Kidney (tissue), 22 donors: ENCODE measurements at places on chromosomes 4 and X.

DNA sequence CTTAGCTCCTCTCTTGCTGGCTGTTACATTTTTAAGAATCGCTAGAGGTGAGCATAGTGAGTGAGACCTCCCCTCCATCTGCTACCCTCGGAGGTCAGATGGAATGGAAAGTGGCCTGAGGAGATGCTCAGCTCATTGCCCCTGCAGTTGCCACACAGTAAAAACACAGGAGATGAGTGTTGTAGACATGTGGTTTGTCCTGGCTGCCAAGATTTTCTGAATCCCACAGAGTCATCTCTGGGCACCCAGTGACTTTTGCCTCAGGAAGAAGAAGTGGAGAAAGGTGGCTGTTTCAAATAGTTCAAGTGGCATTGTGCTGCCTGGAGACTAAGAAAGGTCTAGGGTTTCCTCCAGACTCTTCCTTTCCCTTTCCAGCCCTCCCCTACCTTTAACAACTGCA, 271.0 kb downstream of the STK32B start:
- no peak for DNase-seq

GRCh38 chr4:110904435-110905065, 281.7 kb upstream of the PITX2 start:
- no peak for DNase-seq

DNA sequence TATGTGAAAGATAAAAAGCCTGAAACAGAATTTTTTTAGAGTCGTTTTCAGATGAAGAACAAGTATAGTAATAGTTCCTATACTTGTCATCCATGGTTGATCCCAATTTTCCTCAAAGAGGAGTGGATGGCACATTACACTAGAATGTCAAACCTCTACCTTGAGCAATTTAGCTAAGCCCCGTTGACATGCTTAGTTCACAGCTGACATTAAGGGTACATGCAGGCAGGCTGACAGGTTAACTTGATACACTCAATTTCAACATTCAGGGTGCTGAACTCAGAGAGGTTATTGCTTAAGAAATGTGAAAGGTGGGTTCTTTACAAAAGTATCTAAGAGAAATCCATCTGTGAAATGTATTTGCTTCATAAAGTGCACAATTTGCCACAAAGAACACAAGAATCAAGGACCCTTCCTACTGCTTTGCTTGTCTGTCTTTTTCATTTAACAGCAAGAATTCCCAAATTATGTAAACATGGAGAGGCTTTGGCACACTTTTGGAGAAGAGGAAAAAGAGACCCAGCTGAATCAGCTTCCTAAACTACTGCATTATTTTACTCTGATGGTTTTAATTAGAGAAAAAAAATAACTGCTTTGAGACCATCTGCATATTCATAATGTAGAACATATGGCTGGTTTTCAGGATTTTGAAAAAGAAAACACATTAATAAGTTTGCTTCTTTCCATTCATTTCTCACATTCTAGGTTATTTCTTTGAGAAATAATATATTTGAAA, 122.5 kb upstream of the DDIT4L start:
- DNase-seq: no peak

DNA sequence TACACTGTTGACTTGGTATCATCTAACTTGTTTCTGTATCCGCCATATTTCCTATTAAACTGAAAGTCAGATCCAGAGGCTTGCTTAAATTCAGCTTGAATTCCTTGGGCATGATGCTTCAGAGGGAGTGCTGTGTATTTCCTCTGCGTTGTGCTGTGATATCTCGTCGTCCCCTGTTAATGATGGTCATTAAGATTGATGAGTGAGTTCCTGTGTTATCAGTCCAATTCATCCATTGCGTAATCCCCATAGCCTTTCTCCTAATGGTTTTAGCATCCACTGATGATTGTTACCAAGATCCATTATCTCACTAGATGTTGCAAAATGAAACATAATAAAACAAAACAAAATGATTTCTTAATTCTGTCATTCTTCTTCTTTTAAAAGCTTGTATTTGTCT, 31.3 kb upstream of the CHM start:
- no peak for DNase-seq

GRCh38 chr4:1376841-1377605, 29.2 kb downstream of the NKX1-1 start:
- DNase-seq: peak; percentile 27

- DNase-seq: no peak
Observed at GRCh38 chrX:1535241-1536041, 1.5 kb downstream of the P2RY8 start.

DNA sequence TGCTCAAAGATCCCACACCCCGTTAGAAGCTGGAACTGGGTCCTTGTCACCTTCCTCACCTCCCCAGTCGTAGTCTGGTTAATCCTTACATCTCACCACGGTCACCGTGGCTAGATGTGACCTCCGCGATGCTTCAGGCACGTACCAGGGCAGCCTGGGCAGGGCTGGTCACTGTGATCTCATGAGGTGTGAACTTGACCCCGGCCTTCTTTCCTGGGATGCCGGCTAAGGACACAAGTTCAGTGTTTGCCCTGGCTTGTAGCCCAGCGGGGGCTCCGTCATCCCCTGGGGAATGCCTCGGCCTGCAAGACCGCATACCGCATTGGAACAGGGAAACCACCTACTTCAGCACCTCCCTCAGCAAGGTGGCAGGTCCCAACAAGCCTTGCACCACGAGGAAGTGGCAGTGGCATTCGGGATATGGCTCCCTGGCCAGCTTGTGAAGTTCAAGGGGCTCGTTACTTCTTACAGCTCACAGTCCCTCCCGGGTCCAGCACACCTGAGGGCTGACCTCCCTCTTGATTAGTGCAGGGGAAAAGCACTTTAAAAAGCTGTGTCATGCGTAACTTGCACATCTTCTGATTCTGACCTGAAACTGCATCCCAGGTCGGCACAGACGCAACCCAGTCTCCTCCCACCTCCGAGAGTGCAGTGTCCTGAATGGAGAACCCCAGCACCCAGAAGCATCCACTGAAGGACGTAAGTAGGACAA, 25.9 kb downstream of the NOP14 start:
- no peak for DNase-seq

DNA sequence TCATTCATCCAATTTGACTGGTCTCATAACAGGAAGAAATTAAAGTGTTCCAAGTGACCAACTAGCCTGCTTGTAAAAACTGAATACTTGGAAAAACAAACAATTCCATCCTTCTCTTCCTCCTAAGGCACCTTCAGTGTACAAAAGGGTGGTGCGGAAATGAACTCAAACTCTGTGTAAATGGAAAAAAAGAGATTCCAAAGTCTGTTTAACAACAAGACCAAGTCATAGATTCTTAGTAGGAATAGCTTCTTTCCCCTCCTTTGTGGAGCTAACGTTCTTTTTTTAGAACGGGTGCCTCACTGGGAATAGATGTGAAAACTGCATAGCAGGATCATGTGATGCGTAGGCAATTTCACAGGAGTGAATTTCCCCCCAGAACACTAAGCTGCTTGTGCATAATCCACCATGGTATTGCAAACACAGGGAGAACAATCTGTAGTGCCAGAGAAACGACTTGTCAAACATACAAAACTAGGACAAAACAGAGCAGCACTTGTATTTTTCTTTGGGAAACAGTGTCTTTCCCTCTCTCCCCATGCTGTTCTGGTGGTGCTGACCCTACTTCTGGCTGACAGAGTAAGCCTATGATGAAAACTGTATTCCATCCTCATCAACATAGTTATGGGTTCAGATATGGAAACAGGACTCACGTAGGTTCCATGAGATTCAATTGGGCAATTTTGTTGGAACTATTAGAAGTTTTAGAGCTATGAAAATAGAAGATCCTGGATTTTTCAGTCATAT, 13.2 kb upstream of the SOD3 start:
- DNase-seq: no peak

DNA sequence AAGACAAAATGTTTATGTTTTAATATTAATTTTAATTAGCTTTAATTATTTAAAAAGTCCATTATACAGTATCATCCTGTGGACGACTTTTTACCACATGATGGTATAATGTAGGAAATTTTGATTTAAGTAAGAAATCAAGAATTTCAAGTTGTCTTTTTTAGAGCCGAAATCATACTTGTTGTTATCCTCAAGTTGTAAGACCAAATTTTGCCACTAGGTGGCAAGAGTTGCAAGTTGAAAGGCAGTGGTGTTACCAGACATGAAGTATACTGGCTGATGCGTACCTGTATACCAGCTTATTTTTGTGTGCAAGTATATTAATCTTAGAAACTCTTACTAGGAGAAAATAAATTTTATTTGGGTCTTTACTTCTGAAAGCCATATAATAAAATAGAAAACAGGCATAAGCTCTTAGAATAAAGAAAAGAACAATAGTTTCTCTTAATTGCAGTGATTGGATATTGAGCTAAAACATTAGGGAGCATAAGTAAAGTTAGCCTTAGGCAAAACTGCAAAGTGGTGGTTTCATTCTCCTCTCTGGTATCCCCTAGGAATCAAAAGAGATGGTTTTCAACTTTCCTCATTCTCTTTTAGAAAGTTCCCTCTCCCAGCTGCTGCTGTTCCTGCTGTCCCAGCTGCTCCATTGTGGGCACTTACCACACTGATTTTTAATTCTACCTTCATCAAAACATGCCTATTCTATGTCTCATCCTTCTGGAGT, 118.0 kb upstream of the WDFY3 start:
- DNase-seq: no peak

GRCh38 chr4:53924333-53925049, 139.9 kb downstream of the CHIC2 start:
- DNase-seq: no peak

DNA sequence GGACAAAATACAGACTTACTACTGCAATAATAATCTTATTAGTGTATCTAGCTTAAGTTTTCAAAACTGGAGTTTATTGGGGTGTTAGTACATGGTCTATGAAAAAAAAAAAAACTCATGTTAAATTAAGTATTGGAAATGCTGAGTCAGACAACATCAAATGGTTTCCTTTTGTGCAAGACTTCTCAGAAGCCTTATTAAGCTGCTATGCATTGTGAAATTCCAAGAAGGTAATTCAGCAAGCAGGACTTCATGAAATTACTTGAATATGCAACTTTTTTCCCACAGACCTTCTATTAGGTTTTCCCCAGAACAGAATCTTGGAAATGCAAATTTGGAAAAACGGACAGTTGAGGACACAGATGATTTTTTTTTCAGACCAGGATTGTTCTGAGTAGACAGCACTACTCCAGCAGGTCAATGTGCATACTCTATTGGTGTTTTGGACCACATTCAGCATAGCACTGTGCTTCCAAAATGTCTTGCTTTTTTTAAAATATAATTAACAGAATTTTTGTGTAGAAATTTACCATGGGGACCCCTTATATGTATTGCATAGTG, 568.8 kb upstream of the TENM3 start:
- DNase-seq: no peak

DNA sequence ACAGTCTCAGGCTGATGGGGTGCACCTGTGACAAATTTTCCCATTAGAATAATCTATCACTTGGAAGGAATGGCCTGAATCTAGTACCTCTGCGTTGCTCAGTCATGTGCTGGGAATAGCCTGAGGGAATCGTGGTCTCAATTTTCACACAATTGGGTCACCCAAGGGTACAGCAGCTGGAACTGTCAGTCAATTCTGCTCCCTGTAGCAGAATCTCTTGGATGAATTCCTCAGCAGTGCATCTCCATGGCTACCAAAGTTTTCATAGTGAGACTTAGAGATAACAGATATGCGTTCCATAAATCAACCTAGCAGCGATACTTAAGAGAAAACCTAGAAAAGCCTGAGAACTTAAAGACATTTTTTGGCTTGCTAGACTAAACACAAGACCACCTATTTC, 288.7 kb upstream of the CTSO start:
- peak; percentile 12 for DNase-seq

DNA sequence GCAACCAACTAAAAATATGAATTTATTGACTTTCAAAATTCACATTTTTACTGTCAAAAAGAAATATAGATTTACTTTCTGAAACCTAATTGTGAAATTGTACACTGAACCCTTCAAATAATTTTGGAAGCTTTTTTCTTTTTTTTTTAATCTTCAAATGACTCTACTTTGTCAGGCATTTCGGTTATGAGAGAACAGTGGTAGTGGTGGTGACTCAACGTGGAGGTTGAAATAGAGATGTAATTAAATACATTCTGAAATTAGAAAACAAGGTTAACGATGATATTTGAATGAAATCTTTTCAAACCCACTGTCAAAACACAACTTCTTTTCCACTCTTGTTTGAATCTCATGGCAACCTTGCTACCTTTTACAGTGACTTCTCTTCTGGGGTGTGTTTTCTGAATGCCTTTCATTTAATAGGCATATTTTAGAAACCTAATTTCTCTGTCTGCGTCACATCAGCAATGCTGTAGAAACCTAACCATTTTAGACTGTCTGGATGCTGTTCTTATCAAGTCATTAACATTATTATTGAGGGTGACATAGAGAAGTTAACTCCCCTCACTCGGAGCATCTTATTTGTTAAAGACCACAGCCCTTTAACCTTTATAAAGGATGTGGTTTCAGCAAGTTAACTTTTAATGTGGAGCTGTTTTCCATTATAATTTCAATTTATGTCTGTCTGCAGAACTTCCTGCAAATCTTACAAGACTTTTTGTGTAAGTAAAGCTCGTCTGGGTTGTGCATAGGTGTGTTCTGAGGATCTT, 136.8 kb downstream of the PCDH7 start:
- no peak for DNase-seq

DNA sequence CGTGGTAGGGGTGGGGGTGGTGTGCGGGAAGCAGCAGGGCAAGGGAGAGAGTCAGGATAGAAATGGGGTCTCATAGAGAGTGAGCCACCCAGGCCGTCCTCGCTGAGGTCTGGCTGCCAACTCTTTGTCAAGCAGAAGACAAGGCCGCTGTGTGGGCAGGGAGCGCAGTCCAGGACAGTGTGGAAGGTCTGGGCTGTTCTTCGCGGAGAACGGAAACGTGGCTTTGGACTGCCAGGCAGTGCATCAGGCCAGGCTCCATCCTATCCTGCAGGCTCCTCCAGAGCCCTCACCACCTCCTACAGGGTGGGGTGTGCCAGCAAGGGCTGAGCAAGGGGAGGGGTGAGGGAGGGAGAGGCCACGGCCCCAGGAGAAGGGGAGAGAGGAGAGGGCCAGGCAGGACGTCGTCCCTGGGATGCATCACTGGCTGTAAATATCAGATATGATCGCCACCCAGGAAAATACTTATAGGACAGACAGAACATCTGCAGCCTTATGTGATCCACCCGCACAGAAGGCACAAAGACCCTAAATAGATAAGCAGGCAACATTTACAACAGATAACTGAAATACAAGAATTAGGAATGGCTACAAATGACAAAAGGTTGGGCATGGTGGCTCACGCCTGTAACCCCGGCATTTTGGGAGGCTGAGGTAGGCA, 85.3 kb downstream of the ABLIM2 start:
- DNase-seq: no peak

DNA sequence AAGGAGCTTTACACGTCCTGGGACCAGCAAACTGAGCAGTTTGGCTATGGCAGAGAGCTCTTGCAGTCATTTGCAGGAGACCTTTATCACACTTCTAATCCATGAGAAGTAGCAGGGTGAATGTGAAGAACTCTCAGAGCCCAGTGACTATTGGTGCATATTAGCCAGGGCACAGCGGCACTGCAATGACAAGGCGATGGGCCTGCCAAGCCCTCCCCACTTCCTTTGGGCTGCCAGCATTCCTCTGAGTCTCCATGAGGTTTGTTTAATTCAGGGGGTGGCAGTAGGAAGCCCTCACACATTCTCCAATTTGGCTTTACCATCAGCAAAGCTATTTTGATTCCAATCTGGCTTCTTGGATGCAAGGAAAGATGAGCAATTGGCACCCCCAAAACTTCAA, 79.2 kb upstream of the TSPAN7 start:
- no peak for DNase-seq
